ENCODE measurements at places on chromosomes 6 and 20. TPM values are rescaled to one million over a fixed set of nuclear protein-coding genes. Genes with fewer than 3 reads are reported as not detected.

PAX1 gene
- not detected for total RNA-seq

GPR6 gene
- 0.63 TPM for total RNA-seq

ARMH2 gene
- total RNA-seq: not detected

MEI4 gene
- total RNA-seq: 0.38 TPM

EYA2 gene
- 1.7 TPM for total RNA-seq

CUL7 gene
- total RNA-seq: 19.6 TPM

MLN gene
- not detected for total RNA-seq

DCDC2 gene
- total RNA-seq: 0.18 TPM

CTCFL gene
- 14.2 TPM for total RNA-seq

OSBPL2 gene
- 26.1 TPM for total RNA-seq

EYS gene
- total RNA-seq: 0.10 TPM

TBX18 gene
- under 0.01 TPM for total RNA-seq

BANF2 gene
- not detected for total RNA-seq

AGER gene
- 2.2 TPM for total RNA-seq
